Stimulated activated CD8-positive, alpha-beta memory T cell treated with anti-CD3 and anti-CD28 coated beads, Interleukin-4, amount 100 ng/mL, for 1 hour (primary cell): ENCODE measurements at places on chromosomes 4 and X.
A peak's percentile ranks its signal among the peaks of the same experiment; 100 is the strongest.

DNA sequence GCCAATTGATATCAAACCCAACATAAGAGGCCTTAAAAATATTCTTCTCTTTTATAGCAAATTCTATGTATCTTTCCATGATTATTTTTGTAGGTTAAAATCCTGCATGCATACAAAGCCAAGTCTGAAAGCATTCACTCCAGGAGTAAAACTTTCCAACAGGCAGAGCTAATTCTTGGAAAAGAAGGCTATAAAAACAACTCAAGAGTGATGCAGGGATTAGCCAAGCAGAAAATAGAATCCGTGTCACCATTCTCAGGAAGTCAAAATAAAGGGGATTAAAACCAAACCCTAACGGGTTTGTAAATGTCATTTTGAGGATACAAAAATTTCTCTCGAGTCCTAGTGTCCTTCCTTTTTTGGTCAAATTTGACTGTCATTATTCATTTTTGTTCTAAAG lies 412.4 kb downstream of the DMD start:
- DNase-seq: no peak

DNA sequence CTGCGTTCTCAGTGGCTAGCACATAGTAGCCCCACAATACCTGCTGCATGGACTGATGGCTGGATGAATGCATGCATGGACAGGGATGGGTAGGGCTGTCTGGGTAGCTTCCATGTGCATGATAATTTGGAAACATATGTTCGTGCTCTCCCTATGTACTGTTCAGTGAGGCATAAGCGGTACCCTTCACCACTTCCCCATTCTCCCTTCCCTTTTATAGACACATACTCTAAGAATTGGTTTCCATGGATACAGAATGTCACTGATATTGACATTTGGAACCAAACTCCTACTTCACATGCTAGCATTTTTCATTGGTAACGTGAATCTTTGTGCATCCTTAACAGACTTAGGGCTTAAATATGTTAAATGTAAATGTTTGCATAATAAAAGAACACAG lies 20.4 kb downstream of the USP46 start:
- no peak for DNase-seq

DNA sequence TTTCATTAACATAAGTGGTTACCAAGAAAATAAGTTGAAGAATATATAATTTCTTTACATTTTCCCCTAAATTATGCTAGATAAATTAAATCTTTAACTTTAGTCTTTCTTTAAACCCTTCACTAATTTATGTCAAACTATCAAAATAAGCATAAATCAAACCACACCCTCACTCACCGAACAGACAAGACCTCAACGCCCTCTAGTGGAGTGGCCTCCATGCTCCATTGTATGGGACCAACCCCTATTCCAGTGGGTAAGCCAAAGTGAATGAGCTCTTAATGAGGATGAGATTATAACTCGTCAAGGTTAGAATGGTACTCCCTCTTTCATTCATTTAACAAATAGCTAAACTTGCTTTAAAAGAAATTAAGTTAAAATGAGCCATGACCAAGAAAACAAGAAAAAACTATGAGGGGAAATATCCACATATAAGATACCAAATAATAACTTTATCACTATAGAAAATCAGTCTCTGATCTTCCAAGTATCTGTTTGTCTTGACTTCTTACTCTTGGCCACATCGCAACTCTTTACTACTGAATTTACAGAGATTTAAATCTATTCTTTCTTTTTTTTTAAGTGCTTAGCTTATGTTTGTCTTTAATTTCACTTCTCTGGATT lies 15.6 kb upstream of the BBS12 start:
- peak; percentile 11 for DNase-seq

GRCh38 chr4:162503868-162504267 lies 340.1 kb upstream of the FSTL5 start:
- DNase-seq: no peak

- DNase-seq: no peak
Observed at GRCh38 chr4:4559596-4559995, 17.7 kb upstream of the STX18 start.

- DNase-seq: no peak
Observed at GRCh38 chr4:38030023-38030422, 69.8 kb downstream of the PTTG2 start.

GRCh38 chr4:37685161-37685822 lies 884 bp downstream of the RELL1 start:
- peak; percentile 5 for DNase-seq

DNA sequence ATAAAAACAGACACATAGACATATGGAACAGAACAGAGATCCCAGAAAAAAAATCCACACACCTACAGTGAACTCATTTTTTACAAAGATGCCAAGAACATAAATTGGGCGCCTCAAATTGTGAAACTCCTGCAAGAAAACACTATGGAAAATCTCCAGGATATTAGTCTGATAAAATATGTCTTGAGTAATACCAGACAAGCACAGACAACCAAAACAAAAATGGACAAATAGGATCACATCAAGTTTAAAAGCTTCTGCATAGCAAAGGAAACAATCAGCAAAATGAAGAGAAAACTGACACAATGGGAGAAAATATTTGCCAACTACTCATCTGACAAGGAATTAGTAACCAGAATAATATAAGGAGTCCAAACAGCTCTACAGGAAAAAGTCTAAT lies 337.3 kb upstream of the DIPK2B start:
- DNase-seq: no peak

DNA sequence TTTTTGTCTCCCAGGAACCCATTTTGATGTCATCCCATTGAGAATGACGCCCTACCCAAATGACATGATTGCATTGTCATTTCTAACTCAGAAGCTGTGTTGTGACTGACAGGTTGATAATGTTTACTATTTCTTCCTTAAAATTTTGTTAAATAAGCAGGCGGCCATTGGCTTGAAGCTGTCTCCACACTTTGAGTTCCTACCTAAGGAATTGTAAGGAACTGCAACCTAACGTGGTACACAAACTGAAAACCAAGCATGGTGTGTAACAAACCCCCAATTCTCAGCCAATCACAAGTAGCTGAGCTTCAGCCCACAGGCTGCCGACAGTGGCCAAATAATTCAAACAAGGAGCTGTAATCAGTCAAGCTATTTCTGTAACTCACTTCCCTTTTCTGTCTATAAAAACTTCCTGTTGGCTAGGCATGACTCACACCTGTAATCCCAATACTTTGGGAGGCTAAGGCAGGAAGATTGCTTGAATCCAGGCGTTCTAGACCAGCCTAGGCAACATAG lies 2.9 kb upstream of the MND1 start:
- DNase-seq: no peak

- no peak for DNase-seq
Observed at GRCh38 chrX:68945603-68946228, 116.9 kb downstream of the EFNB1 start.

DNA sequence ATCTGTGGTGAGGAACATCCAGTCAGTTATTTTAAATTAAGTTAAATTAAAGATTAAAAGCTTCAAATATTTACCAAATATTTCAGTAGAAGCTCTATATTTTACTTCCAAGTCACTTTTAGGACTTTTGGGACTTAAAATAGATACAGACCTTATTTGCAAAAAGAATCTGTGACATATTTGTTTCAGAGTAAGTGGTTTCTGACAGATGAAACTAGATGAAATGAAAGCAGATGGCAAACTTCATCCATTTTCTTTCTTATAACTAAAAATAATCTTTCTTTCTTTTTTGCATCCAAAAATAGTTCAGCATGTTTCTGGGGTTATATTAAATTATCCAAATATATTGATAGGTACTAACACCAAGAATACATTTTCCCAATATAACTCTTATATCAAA lies 6.6 kb upstream of the UTP3 start:
- no peak for DNase-seq

DNA sequence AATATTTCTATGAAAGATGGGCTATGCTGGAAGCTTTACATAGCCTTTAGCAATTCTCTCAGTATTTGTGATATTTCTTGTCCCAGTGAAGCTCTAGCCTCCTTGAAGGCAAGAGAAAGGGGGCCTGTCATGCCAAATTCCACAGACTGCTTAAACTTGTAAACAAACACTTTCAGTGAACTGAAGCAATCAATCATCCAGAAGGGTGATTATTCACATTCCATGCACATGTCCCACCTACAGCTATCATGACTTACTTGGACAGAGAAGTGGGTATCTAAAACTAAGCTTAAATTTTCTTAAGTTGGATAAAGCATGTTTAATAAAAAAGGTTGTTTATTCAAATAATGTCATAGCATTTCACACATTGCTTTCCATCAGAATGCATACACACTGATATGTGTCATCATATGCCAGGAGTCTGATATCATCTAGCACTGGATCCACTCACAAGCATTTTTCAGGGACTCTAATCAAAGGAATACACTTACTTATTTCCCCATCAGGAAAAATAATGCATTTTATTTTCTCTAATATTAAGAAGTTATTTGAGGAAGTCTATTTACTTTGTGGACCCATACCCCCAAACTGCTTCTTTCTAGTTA lies 1.2 kb upstream of the FSTL5 start:
- no peak for DNase-seq
